Activated CD8-positive, alpha-beta T cell treated with anti-CD3 and anti-CD28 coated beads, Interleukin-2, amount 10 ng/mL, durations not matched to agents 7 days and 5 days (primary cell): ENCODE measurements at places on chromosomes 3 and 15.

DNA sequence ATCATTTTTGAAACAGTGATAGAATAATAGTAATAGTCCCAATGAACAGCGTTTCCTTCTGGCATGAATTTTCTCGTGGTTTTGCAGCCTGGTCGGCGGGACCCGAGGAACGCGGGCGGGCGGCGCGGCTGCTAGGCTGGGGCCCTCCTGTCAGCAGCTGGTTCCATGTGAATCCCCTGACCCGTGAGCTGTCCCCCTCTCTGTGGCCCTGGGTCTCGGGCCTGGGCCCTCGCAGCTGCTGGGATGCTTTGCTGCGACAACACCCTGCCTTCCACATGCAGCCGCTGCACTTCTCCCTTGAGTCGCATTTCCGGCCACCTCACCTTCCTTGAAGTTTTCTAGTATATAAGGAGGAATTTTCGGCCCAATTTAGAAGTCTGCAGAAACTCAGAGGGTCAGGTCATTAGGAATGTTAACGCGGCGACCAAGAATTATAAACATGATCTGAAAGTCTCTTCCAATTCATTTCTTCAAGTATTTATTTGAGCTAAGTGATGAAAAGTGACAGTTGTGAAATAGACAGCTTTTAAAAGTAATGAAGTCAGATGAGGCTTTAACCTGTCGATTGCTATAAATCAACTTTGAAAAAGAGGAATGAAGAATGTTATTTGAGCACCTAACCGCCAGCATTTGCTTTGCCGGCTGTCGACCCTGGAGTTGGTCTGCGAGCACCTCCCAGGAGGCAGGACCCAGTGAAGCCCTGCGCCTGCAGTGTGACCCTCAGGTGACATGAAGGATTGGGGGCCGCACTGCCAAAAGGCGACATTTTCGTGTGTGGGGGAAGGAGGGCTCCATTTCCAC is 27.7 kb downstream of the NR2F2 start:
- peaks cover 60% of the 10 kb centered on the region for H3K27me3 ChIP-seq
- H3K36me3 ChIP-seq = peaks cover 11% of the 10 kb centered on the region
- peaks cover 23% of the 10 kb centered on the region for H3K4me1 ChIP-seq
- H3K4me3 ChIP-seq = peak overlapping the region; percentile 80

GRCh38 chr3:130395916-130396315 is 50.4 kb downstream of the COL6A5 start:
- H3K27me3 ChIP-seq = no peaks in the 10 kb centered on the region
- H3K4me1 ChIP-seq = no peaks in the 10 kb centered on the region
- no peaks in the 10 kb centered on the region for H3K36me3 ChIP-seq
- H3K27ac ChIP-seq = no peak overlapping the region

GRCh38 chr3:13106308-13107001 is 33.2 kb upstream of the IQSEC1 start:
- H3K36me3 ChIP-seq = no peaks in the 10 kb centered on the region
- H3K4me1 ChIP-seq = peaks cover 6% of the 10 kb centered on the region
- H3K27ac ChIP-seq = no peak overlapping the region
- no peaks in the 10 kb centered on the region for H3K27me3 ChIP-seq
- H3K4me3 ChIP-seq = no peak overlapping the region
- DNase-seq = no peak

- H3K27ac ChIP-seq = no peak overlapping the region
- DNase-seq = no peak
- peaks cover 29% of the 10 kb centered on the region for H3K36me3 ChIP-seq
- H3K27me3 ChIP-seq = no peaks in the 10 kb centered on the region
- H3K4me3 ChIP-seq = no peak overlapping the region
Measured at GRCh38 chr15:50128266-50128665, 9.2 kb upstream of the ATP8B4 start.

DNA sequence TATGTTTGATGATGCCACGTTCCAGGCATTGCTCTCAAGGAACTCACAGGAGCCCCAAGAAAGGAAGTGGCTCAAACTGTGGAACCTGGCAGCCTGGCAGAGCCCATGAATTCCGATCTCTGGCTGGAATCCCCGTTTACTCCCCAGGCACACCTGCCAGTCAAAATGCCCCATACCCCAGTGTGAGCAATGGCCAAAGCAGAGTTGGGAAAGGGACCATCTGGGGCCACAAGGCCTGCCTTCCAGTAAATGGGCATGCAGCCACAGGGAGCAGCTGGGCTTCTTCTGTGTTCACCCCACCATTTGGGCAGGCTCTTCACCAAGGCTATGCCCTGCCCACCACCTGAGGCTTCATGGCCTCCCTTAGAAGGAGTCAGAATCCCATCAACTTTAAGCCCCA is 257.0 kb upstream of the GOLGA6L4 start:
- H3K4me1 ChIP-seq = no peaks in the 10 kb centered on the region
- H3K36me3 ChIP-seq = no peaks in the 10 kb centered on the region
- no peak for DNase-seq
- H3K27me3 ChIP-seq = no peaks in the 10 kb centered on the region
